ENCODE measurements at places on chromosomes 5 and 9.

DNA sequence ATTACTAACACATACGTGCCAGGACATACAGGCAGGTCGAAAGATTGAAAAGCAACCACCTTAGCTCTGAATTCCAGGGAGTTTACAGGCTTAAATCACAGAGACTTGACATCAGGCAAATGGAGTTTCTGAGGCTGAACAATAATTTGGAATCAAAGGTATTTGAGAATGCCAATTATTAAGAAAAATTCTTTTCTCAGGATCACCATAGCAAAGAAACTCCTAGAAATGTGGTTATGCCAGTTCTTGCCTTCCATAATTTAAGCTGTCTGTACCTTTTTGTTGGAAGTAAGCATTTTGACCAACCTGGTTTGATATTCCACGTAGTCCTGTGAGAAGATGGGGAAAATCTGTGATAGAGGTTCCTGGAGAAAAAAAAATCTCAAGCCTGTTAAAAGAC is 312.4 kb upstream of the SMARCA2 start:
- DNase-seq, result no peak

GRCh38 chr9:127124111-127124531 is 1.7 kb upstream of the ANGPTL2 start:
- no peak for DNase-seq

DNA sequence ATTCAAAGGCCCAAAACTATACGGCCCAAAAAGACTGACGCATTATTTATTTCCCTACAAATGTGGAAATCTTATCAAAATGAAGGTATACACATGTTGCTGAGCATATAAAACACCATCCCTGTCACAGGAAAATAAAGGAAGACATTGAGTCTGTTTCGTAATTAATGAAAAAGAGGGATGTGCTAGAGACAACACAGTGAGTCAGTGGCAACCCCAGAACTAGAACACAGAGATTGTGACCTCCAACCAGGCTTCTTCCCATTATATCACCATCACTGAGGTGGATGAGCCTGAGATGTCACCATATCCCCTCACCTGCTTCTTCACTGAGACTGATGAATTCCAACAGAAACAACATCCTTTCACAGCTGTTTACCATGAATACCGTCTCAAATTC is 3.8 kb downstream of the NDUFA8 start:
- DNase-seq, result no peak

GRCh38 chr9:110110154-110110553 is 97.8 kb downstream of the C9orf152 start:
- DNase-seq, result no peak

DNA sequence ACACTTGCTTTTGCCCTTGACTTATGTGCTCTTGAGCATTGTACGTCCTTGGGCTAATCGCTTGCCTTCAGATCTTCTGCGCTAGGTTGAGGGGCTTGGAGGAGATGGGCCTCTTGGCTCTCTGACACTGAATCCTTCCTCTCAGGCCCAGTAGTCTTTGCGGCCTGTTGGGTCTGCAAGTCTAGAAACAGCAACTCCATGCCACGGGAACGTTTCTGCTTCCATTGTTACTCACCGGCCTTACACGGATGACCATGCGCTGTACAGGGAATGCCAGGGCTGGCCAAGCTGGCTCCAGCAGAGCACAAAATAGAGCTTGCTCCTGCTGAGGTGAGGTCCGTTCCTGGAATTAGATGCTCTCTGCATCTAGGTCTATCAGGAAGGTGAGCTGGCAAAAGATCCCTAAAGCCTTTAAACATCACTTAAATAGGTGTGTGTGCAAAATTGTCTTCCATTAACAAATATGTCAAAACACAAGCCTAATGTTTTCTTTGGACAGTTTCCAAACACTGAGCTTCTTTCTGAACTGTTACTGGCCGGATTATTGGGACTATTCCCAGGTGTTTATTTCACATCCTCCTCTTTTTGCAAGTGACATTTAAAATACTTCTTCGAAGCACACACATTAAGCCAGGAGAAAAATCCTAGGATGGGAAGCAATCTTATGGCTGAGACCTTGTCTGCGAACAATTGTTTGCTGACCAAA is 29.7 kb downstream of the DAPK1 start:
- no peak for DNase-seq
